Aortic smooth muscle cell (primary cell): ENCODE measurements at places on chromosomes 5 and 9. TPM values are rescaled to one million over a fixed set of nuclear protein-coding genes. Genes with fewer than 3 reads are reported as not detected.

FAM151B gene
- 8.5 and 9.8 TPM in 2 replicates for total RNA-seq

HARS1 gene
- 74.6 and 92.6 TPM in 2 replicates for total RNA-seq

GPRIN1 gene
- 2.4 and 3.2 TPM in 2 replicates for total RNA-seq

PAEP gene
- total RNA-seq: not detected in 2 replicates

MEIKIN gene
- 0.06 TPM in 1 of 2 replicates, not detected in the other for total RNA-seq

PCDHGA11 gene
- 11.0 and 18.2 TPM in 2 replicates for total RNA-seq

SLC9A3 gene
- total RNA-seq: 0.66 and 0.68 TPM in 2 replicates

LCN6 gene
- total RNA-seq: not detected in 2 replicates

GLRA1 gene
- not detected in 2 replicates for total RNA-seq

PTPN3 gene
- 6.8 and 12.7 TPM in 2 replicates for total RNA-seq

SYK gene
- under 0.01 TPM in 1 of 2 replicates, not detected in the other for total RNA-seq

LEAP2 gene
- total RNA-seq: 0.06 and 0.26 TPM in 2 replicates

IFNA2 gene
- total RNA-seq: not detected in 2 replicates

PCDHGA2 gene
- total RNA-seq: 1.7 and 2.5 TPM in 2 replicates

NTRK2 gene
- 0.26 and 0.62 TPM in 2 replicates for total RNA-seq

WHRN gene
- total RNA-seq: 0.25 and 0.53 TPM in 2 replicates

BTNL8 gene
- not detected in 2 replicates for total RNA-seq

CXCL14 gene
- total RNA-seq: 0.79 TPM in 1 of 2 replicates, not detected in the other

FCN1 gene
- not detected in 2 replicates for total RNA-seq

ECSCR gene
- 6.8 and 13.7 TPM in 2 replicates for total RNA-seq

CNTLN gene
- 9.9 and 11.5 TPM in 2 replicates for total RNA-seq

FIBCD1 gene
- total RNA-seq: 0.26 and 0.50 TPM in 2 replicates

FTMT gene
- total RNA-seq: not detected in 2 replicates

DIRAS2 gene
- total RNA-seq: under 0.01 TPM in 1 of 2 replicates, not detected in the other
